Inflammatory macrophage treated with lipopolysaccharide for 1 hour (primary cell): ENCODE measurements at places on chromosomes 1 and 21.

- no peak for DNase-seq
Observed at GRCh38 chr1:30416221-30416820, 307.1 kb downstream of the MATN1 start.

DNA sequence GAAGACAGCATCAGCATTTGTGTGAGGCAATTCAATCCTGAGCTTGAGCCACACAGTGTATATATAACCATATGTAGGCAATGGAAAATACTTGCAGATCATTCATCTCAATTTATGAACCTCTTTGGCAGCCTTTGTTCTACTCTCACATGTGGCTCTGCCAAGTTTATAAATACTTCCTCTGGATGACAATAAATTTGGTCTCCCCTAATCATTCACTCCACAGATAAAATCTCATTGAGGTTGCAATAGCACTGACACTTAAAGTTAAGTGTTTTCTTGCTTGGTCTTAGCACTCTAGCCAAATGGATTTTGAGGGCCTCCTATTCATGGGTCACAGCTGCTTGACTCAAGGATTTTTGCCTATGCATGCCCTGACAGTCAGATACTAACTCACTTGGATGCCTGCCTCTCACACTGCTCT lies 136.6 kb upstream of the VANGL1 start:
- DNase-seq: no peak

- no peak for DNase-seq
Observed at GRCh38 chr1:43144237-43144636, 27.9 kb downstream of the EBNA1BP2 start.

DNA sequence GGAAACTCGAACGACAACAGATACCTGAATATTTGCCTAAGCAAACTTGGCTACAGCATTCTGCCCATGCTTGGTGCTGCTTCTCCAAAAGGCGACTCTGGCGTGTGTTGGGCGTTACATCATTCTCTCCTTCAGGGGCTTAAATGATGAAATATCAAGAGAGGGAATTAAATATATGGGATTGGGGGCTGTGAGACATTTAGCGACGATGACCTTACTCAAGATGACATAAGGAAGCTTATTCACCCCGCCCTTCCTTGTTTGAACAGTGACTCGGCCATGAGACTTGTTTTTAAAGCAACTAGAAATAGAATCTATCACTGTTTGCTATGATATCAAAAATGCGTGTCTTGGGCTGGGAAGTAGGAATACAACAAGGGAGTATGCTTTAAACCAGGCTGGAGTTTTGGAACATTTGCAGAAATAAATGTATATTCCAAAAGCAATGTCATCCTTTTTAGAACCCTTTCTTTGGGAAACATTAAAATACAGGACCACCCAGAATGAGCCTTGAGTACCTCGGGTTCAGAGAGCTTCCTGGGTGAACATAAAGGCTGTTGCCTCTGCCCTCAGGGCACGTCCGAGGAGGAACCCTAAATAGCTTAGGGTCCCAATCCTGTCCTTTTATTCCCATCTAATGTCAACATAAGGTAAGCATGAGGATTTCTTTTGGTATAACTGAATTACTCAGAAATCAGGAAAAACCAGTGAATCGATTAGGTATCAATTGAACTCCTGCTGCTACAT lies 123.3 kb upstream of the SLC45A1 start:
- peak; percentile 33 for DNase-seq

- no peak for DNase-seq
Observed at GRCh38 chr1:234140388-234140787, 232.9 kb upstream of the COA6 start.

GRCh38 chr1:80657707-80658106 lies 1143.0 kb upstream of the ADGRL2 start:
- no peak for DNase-seq

- peak; percentile 42 for DNase-seq
Observed at GRCh38 chr1:158199849-158200248, 19.2 kb downstream of the CD1D start.

DNA sequence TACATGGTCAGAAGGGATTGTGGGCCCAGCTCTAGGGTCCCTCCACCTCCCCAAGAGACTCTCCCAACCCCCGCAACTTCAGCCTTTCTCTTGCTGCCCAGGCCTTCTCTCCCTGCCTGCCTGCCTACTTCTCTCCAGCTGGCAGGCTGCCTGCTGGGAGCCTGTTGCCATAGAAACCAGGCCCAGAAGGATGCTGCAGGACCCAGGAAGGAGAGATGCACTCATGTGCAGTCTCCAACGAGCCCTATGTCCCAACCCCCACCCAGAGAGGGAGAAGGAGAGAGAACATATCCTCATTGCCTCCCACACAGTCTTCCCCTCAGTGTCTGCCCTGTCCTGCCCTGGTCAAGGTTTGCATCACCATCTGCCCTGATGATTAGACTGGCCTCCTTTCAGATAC lies 10.8 kb upstream of the SMIM12 start:
- no peak for DNase-seq

DNA sequence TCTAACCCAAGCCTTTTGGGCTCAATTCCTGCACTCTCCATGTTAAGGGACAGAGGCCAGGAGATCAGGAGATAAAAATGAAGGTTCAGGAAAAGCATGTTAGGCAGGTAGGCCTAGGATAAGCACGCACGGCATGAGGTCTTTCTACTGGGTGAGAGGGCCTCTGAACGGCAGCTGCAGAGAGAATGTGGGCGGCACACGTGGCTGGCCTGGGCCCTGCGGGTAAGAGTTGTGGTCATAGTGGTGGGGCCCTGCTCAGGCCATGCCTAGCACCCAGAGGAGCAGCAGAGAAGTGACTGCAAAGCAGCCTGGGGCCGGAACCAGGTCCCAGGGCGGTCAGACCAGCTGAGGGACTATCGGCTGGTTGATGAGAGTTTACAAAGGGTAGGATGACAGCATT lies 7.5 kb upstream of the FOXO6 start:
- DNase-seq: no peak

DNA sequence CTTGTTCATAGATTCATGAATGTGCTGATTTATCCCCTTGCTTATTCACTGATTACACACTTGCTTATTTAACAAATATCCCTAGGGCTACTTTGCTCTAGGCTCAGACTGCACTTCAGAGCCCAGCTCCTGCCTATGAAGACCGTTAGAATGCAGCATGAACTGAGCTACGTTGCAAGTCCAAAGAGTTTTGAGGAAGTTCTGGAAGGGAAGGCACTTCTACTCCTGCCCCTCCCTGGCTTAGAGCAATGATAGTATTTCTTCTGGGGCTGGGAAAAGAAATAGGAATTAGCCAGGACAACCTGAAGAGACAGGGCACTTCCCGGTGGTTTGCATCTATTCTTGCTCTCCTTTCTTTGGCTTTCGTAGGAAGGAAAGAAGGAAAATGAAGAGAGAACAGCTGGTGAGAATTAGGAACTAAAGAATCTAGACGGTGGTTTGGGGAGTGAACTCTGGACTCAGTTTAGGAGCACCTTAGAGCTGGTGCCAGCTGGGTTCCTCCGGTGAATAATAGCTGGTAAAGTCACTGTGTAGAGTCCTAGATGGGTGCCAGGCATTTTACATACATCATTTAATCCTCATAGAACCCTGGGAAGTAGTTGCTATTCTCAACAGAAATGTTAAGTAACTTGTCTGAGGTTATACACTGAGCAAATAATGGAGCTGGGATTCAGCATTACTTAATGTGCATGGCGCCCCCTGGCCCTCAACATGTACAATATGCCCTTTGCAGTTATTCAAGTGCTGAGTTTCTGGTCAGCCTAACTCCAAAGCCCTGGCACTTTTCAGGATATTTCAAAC lies 65.9 kb downstream of the NDUFS5 start:
- peak; percentile 53 for DNase-seq

GRCh38 chr1:10680487-10680886 lies 116.0 kb downstream of the CASZ1 start:
- no peak for DNase-seq

DNA sequence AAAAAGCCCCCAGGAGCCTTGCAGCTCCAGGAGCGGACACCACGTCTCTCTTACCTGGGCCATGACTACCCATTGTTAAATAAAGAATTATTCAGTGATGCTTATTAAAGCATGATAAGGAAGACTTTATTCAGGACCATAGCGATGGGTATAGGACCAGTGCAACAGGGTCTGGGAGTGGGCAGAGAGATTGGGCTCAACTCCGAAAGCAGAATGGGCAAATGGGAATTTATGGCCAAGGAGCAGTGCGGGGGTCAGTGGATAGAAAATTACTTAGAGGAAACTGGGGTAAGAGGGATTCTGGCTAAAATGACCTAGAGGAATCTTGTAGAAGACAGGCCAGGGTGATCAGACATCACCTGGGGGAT lies 580 bp upstream of the ATP5PO start:
- no peak for DNase-seq

GRCh38 chr1:43354936-43355335 lies 3.8 kb upstream of the CDC20 start:
- no peak for DNase-seq

DNA sequence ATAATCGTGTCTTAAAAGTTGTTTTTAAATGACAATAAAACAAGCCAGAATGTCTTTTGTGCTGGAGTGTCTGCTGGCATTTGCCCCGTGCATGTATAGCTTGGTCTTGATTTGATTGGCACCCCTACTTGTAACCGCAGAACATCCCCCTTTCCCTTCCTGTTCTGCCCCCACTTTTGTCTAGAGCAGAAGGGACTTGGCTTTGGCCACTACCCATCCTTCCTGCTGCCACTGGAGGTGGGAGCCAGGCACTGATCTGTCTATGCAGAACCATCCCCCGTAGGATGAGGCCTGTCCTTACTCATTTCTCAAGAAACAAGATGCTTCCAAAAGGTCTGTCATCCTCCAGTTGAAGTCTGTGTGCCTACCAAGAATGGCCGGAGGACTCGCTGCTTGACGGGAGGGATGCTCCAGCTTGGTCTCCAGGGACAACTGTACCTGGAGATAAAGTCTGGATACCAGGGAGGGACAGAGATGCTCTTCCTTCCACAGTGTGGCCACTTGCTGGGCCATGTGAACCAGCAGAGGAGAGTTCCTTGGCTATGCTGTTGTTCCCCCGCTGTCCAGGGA lies 1.1 kb upstream of the SLC27A3 start:
- no peak for DNase-seq

GRCh38 chr1:170853302-170853701 lies 82.0 kb upstream of the MROH9 start:
- no peak for DNase-seq

DNA sequence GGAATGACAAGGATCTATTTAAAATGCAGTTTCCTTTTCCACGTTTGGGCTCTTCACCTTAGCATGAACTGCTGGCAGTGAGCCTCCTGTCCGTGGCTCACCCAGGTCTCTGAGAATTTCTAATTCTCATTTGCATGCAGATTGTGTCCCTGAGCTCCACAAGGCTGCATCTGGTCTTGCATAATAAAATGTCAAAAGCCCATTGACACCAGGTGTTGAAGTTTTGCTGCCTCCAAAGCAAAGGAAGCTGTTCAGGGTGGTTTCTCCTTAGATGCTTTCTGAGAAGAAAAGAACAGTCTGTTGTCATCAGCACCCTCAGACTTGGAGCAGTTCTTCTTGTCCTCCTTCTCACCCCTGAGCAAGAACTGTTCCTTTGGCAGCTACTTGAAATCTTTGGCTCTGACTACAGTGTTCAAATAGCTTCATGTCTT lies 433.1 kb upstream of the KAZN start:
- no peak for DNase-seq

- DNase-seq: no peak
Observed at GRCh38 chr1:119327094-119327449, 41.5 kb upstream of the HAO2 start.

DNA sequence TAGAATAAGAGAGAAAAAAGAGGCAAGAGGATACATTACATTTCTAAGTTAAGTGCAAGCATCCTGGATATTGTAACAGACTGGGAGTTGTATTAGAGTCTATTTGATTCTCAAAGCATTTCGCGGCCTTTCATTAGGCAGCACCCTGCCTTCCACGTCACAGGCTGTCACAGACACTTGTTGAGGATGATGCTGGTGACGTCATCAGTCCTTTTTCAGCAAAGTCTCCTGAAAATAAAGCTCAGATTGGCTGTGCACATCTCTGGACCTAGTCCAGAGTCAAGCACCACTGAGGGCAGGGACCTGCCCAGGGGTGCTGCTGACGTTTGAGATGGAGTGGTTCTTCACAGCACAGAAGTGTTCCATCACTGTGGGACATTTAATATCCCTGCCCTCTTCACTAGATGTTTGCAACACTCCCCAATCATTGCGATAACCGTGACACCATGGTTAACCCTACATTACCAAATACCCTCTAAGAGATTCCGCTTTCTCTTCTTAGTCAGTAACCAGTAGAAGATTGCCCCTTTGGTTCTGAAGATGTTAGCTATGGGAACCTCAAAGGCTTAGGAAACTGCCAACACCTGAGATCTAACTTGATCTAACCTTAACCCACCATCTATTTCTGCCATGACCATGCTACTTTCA lies 72.7 kb upstream of the F3 start:
- DNase-seq: peak; percentile 91

GRCh38 chr1:210796421-210796820 lies 337.5 kb downstream of the KCNH1 start:
- no peak for DNase-seq

DNA sequence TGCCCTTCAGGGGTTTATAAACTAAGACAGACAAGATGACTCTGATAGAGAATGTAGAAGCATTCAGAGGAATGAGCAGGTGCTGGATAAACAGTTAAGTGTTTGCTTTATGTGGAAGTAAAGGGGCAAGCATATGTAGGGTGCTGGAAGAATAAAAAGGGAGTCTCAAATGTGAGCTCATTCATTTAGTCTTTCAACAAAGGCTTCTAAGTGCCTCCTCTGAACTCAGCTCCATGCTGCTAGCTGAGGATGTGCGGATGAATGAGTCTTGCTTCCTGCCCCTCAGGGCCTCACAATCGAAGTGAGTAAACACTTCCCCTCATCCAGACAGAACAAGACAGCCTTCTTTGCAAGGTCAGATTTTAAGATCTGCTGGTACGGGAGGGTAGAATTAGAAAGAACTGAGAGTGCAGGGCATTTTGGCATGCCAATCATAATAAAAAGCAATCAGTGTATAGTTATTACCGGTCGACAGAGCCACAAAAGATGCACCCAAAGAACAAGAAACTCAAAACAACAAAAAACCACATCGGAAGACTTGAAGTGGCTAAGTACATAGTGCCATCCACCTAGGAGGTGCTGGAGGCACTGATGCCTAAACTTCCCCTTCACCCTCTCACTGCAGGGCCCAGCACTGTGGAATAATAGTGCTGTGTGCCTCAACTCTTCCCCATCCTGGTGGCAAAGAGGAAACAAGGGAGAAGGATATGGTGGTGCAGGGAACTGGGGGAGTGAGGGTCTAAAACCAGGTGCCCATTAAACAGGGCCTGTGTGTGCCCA lies 69.8 kb downstream of the TNR start:
- no peak for DNase-seq

- no peak for DNase-seq
Observed at GRCh38 chr1:34777519-34778321, 3.3 kb upstream of the GJB3 start.
